Lower lobe of right lung (tissue), 2 donors: ENCODE measurements at places on chromosomes 7 and 10.

GRCh38 chr7:158061026-158061630, 526.5 kb downstream of the PTPRN2 start:
- H3K27me3 ChIP-seq, result no peaks in the 10 kb centered on the region
- DNase-seq, result no peak
- H3K4me3 ChIP-seq, result no peak overlapping the region
- H3K36me3 ChIP-seq, result no peaks in the 10 kb centered on the region
- H3K27ac ChIP-seq, result no peak overlapping the region
- H3K4me1 ChIP-seq, result no peaks in the 10 kb centered on the region

DNA sequence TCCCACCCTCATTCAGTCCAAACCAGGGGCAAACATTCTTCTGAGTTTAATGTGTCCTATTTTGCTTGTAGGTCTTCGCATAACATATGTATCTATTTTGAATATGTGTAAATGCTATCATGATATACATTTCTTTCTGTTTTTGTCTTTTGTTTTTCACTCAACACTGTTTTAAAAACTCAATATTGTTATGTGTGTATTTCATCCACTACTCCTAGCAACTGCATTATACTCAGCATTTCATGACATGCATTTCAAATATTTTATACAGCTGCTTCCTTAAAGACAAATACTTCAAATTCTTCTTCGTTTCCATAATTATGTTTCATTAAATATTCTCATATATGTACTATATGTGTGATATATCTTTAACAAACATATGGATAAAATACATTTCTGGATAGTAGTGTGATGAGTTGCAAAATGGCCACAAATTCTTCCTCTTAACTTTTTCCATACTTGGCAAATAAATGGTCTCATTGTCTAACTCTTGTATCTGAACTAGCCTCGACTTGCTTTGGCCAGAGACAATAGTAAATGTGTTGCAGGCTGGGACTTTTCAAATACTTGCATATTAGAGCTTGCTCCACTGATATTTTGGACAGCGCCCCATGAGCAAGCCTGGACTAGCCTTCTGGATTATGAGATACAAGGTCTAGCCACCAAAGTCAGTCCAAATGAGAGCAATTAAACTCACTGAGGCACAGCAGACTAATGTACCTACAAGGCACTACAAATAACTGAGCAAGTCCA, 539.7 kb upstream of the KCND2 start:
- no peaks in the 10 kb centered on the region for H3K36me3 ChIP-seq
- no peak for DNase-seq
- H3K4me1 ChIP-seq, result no peaks in the 10 kb centered on the region
- no peaks in the 10 kb centered on the region for H3K27me3 ChIP-seq

DNA sequence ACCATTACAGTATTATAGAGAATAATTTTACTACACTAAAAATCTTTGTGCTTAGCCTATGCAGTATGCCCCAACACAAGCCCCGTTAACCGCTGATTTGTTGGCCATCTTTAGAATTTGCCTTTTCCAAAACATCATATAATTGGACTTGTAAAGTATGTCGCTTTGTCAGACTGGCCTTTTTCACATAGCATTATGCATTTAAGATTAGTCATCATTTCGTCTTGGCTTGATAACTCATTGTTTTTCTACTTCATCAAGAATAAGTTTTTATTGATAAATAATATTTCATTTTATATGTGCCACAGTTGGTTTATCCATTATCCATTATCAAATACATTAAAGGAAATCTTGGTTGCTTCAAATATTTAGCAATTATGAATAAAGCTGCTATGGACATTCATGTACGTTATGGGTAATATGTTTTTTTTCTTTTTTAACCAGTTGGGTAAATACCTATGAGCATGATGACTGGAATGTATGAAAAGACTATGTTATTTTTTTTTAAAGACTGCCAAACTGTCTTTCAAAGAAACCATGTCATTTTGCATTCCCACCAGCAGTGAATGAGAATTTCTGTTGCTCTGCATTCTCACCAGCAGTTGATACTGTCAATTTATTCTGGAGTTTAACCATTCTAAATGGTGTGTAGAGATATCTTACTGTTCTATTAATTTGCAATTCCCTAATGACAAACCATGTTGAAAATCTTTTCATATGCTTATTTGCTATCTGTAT, 273.1 kb upstream of the KCND2 start:
- no peak overlapping the region for H3K4me3 ChIP-seq
- H3K4me1 ChIP-seq, result no peaks in the 10 kb centered on the region
- H3K36me3 ChIP-seq, result no peaks in the 10 kb centered on the region
- H3K27ac ChIP-seq, result no peak overlapping the region

GRCh38 chr10:15242261-15242840, 73.9 kb upstream of the NMT2 start:
- no peaks in the 10 kb centered on the region for H3K36me3 ChIP-seq
- no peak overlapping the region for H3K4me3 ChIP-seq
- no peak overlapping the region for H3K27ac ChIP-seq

- no peak overlapping the region for H3K4me3 ChIP-seq
- peaks cover 100% of the 10 kb centered on the region for H3K27me3 ChIP-seq
- peaks cover 35% of the 10 kb centered on the region for H3K4me1 ChIP-seq
- H3K27ac ChIP-seq, result no peak overlapping the region
Measured at GRCh38 chr7:27194002-27194352, 5.9 kb downstream of the HOXA13 start.

DNA sequence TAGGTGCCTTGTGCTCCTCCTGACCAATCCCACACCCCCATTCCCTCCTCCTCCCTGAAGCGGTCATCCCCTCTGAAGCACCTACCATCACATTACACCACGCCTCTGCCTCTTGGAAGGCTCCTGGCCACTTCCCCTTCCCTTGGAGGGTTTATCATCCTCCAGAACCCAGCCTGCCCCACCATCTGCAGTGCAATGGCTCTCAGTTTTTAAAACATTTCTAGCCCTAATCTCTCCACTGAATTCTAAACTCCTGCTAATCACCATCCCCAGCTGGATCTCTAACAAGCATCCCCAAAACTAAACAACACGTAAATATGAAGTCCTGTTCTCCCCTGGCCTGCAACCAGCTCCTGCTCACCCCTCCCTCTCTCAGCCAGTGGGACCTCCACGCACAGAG, 70.6 kb downstream of the PIP4K2A start:
- no peak for DNase-seq
- no peaks in the 10 kb centered on the region for H3K27me3 ChIP-seq
- no peak overlapping the region for H3K4me3 ChIP-seq
- no peaks in the 10 kb centered on the region for H3K36me3 ChIP-seq
